ENCODE measurements at places on chromosomes 12 and 14. TPM values are rescaled to one million over a fixed set of nuclear protein-coding genes. Genes with fewer than 3 reads are reported as not detected.

GRCh38 chr14:96735526-96735925 lies 61.7 kb upstream of the VRK1 start:
- H3K36me3 ChIP-seq, result no peaks in the 10 kb centered on the region
- no peak for DNase-seq
- H3K27ac ChIP-seq, result no peak overlapping the region
- H3K4me1 ChIP-seq, result no peaks in the 10 kb centered on the region

- H3K27ac ChIP-seq, result no peak overlapping the region
- H3K36me3 ChIP-seq, result no peaks in the 10 kb centered on the region
- H3K4me1 ChIP-seq, result no peaks in the 10 kb centered on the region
- H3K4me3 ChIP-seq, result no peak overlapping the region
- DNase-seq, result no peak
Measured at GRCh38 chr12:14048941-14049545, 67.6 kb upstream of the GRIN2B start.

GRCh38 chr14:100634026-100634425 lies 46.8 kb upstream of the BEGAIN start:
- H3K27me3 ChIP-seq, result no peaks in the 10 kb centered on the region
- no peak overlapping the region for H3K27ac ChIP-seq
- no peaks in the 10 kb centered on the region for H3K4me1 ChIP-seq
- no peak overlapping the region for H3K4me3 ChIP-seq

- no peak for DNase-seq
- H3K4me1 ChIP-seq, result no peaks in the 10 kb centered on the region
- H3K27me3 ChIP-seq, result no peaks in the 10 kb centered on the region
- no peaks in the 10 kb centered on the region for H3K36me3 ChIP-seq
- no peak overlapping the region for H3K4me3 ChIP-seq
Measured at GRCh38 chr12:60112763-60113162, 516.9 kb downstream of the SLC16A7 start.

The PLEKHG7 gene
- total RNA-seq, result 0.19 TPM

DNA sequence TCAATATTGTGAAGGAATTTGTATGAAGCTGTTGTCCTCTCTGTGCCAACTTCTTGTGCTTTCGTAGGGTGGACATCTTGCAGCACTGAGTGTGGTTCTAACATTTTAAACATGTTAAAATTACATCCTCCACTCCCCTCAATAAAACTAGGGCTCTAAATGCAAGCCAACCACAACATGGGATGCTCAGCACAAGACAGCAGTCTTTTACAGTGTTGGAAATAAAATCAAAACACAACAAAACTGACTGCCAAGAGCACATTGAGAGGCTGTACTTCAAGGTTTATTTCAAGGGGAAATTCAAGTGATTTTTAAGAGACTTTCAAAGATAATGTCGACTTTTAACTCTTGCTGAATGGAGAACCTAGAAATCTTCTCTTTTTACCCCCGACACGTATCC lies 396.9 kb downstream of the TMTC2 start:
- no peak overlapping the region for H3K27ac ChIP-seq
- H3K27me3 ChIP-seq, result no peaks in the 10 kb centered on the region
- H3K4me1 ChIP-seq, result no peaks in the 10 kb centered on the region
- H3K4me3 ChIP-seq, result no peak overlapping the region
- DNase-seq, result no peak

The SYNDIG1L gene
- total RNA-seq, result not detected

GRCh38 chr12:2382370-2383155 lies 329.8 kb downstream of the CACNA1C start:
- H3K27ac ChIP-seq, result no peak overlapping the region
- H3K36me3 ChIP-seq, result no peaks in the 10 kb centered on the region
- no peak overlapping the region for H3K4me3 ChIP-seq
- no peak for DNase-seq
- no peaks in the 10 kb centered on the region for H3K4me1 ChIP-seq
- H3K27me3 ChIP-seq, result no peaks in the 10 kb centered on the region

DNA sequence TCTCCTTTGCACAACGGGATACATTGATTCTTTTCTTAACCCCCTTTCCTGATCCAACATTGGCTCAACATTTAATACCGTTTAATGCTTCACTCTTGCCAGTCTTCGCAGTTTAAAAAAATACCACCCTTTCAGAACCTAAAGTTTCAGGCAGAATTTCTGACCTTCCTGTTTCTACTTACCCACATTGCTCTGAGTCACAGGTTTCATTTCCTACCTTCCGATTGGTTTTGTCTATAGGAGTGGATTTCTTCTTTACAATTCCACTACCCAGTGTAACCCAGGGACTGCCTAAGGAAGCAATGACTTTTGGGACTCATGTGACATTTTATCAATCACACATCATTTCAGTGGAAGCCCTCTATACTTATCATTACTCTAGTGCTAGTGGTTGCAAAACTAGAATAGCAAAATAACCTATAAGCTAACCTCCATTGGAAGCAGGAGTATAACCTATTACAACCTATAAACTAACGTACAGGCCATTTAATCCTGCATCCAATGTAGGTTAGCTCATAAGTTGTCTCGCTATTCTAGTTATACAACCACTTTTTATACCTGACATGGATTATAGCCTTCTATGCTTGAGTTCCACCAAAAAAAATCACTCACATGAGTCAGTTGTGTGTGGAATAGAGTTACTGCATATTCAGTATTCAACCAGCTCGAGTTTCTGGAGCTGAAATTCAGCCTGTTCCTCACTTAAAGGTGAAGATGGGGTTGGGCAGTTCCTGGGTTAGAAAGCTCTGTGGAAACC lies 64.9 kb upstream of the KITLG start:
- H3K27me3 ChIP-seq, result no peaks in the 10 kb centered on the region
- no peaks in the 10 kb centered on the region for H3K36me3 ChIP-seq
- DNase-seq, result no peak
- H3K4me1 ChIP-seq, result no peaks in the 10 kb centered on the region
- H3K4me3 ChIP-seq, result no peak overlapping the region
- H3K27ac ChIP-seq, result no peak overlapping the region

DNA sequence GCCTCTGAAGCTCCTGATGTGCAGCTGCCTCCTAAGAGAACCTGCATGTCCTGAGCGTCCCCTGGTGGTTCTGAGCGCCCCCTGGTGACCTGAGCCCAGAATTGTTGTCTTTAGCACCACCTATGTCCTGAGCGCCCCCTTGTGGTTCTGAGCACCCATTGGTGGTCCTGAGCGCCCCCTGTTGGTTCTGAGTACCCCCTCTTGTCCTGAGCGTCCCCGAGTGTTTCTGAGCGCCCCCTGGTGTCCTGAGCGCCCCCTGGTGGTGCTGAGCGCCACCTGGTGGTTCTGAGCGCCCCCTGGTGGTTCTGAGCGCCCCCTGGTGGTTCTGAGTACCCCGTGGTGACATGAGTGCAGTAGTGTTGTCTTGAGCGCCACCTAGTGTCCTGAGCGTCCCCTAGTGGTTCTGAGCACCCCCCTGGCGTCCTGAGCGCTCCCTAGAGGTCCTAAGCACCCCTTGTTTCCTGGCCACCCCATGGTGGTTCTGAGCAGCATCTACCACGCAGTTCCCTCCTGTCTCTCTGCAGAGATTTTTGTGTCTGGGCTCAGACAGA lies 782.5 kb downstream of the TMEM121 start:
- H3K36me3 ChIP-seq, result no peaks in the 10 kb centered on the region
- H3K4me3 ChIP-seq, result no peak overlapping the region
- H3K27ac ChIP-seq, result no peak overlapping the region
- DNase-seq, result no peak

DNA sequence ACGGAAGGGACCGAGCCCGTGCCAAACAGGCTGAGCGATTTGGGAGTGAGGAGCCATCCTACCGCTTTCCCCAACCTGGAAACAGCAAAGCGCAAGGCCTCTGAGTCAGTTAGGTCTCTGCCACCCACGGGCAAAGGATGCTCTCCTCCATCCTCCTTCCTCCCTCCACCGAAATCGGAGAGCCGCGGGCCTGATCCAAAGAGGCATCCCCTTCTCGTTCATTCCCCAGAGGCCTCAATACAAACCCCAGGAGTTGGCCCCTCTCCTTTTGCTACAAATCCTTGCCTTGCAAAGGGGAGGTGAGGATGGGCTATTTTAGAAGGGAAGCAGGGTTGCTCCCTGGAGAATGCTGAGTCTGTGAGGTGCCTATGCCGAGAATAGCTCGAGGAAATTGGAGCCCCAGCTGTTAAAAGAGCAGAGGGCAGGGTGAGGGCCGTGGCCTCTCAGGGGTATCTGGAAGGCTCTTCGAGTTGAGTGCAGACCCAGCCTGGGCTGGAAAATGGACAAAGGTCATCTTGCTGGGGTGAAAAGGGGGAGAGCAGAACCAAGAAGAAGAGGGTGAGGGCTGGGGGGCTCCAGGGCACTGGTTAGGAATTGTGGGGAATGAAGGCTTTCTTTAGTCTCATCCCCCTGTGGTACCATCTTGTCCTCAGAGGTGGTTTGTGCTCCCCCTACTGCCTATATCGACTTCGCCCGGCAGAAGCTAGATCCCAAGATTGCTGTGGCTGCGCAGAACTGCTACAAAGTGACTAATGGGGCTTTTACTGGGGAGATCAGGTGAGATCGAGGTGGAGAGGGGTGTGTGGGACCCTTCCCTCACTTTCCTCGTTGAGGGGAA lies 1.1 kb downstream of the TPI1 start:
- H3K27me3 ChIP-seq, result no peaks in the 10 kb centered on the region
- no peaks in the 10 kb centered on the region for H3K4me1 ChIP-seq
- no peak for DNase-seq
- peak overlapping the region; percentile 93 for H3K4me3 ChIP-seq
- peak overlapping the region; percentile 93 for H3K27ac ChIP-seq

GRCh38 chr12:67705394-67706370 lies 57.1 kb downstream of the DYRK2 start:
- no peaks in the 10 kb centered on the region for H3K4me1 ChIP-seq
- no peaks in the 10 kb centered on the region for H3K36me3 ChIP-seq
- H3K4me3 ChIP-seq, result no peak overlapping the region
- no peaks in the 10 kb centered on the region for H3K27me3 ChIP-seq
- no peak overlapping the region for H3K27ac ChIP-seq

- H3K4me1 ChIP-seq, result no peaks in the 10 kb centered on the region
- DNase-seq, result no peak
- H3K36me3 ChIP-seq, result no peaks in the 10 kb centered on the region
- no peak overlapping the region for H3K4me3 ChIP-seq
- H3K27ac ChIP-seq, result no peak overlapping the region
Measured at GRCh38 chr14:31781578-31781977, 220.4 kb downstream of the NUBPL start.

The C14orf132 gene
- total RNA-seq, result 3.2 TPM

The ADAMTS20 gene
- total RNA-seq, result not detected

DNA sequence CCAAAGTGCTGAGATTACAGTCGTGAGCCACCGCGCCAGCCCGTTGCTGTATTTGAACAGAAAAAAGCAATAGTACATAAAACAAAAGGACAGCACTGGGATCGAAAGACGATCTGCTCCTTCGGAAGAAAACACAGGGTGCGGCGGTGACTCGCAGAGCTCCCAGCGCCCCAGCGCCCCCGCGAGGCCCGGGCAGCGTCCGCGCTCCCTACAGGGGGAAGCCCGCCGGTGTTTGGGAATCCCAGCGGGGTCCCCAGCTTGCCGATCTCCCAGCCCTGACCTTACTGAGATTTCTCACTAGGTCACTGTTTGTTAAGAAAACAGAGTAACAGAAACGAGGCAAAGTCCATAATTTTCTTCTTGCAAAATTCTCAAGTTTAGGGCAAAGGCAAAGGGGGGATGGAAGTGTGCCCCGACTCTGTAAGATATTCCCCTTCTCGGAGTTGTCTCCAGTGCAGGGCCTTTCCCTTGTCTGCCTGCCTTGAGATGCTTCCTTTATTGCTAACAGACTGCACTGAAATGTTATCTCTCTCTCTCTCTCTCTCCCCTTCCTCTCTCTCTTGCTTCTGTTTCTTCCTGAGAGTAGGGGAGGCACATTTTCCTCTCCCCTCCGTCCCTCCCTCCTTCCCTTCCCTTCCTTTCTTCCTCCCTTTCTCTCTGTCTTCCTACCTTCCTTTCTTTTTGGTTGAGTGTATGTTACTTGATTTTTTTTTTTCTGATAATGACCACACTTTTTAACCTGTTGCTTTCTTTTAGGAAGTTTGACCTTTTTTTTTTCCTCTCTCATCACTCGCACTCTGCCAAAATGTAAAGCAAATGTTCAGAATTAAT lies 91.9 kb downstream of the TMEM30B start:
- H3K4me3 ChIP-seq, result peak overlapping the region; percentile 33
- H3K4me1 ChIP-seq, result no peaks in the 10 kb centered on the region
- no peaks in the 10 kb centered on the region for H3K27me3 ChIP-seq
- DNase-seq, result peak; percentile 50
- no peaks in the 10 kb centered on the region for H3K36me3 ChIP-seq
- no peak overlapping the region for H3K27ac ChIP-seq

- H3K27ac ChIP-seq, result no peak overlapping the region
- H3K27me3 ChIP-seq, result no peaks in the 10 kb centered on the region
- H3K36me3 ChIP-seq, result no peaks in the 10 kb centered on the region
- DNase-seq, result no peak
- no peak overlapping the region for H3K4me3 ChIP-seq
- H3K4me1 ChIP-seq, result no peaks in the 10 kb centered on the region
Measured at GRCh38 chr12:29572464-29572863, 75.0 kb upstream of the OVCH1 start.

DNA sequence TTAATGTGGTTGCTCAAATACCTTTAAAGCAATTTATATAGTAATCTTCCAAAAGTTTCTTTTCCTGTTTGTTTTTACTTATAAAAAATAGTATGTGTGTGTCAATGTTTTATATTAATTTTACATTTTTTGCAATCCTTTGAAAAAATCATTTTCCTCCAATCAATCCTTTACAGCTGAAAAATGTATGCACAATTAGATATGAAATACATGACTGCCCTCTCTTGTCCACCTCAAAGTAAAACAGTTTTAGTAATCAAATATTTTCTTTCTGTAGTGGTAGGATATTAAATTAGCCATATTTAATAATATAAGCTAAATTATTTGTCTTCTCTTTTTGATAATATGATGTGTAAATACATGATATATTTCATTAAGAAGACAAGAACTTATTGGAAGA lies 269.9 kb downstream of the ADAMTS20 start:
- no peak for DNase-seq
- H3K4me3 ChIP-seq, result no peak overlapping the region
- no peaks in the 10 kb centered on the region for H3K36me3 ChIP-seq
- no peak overlapping the region for H3K27ac ChIP-seq
- H3K4me1 ChIP-seq, result no peaks in the 10 kb centered on the region
- H3K27me3 ChIP-seq, result no peaks in the 10 kb centered on the region

- no peak overlapping the region for H3K27ac ChIP-seq
- H3K4me1 ChIP-seq, result no peaks in the 10 kb centered on the region
- H3K4me3 ChIP-seq, result no peak overlapping the region
- no peak for DNase-seq
Measured at GRCh38 chr12:54047160-54047963, 6.3 kb upstream of the HOXC4 start.

- no peaks in the 10 kb centered on the region for H3K4me1 ChIP-seq
- no peak overlapping the region for H3K4me3 ChIP-seq
- H3K27ac ChIP-seq, result no peak overlapping the region
- no peaks in the 10 kb centered on the region for H3K36me3 ChIP-seq
Measured at GRCh38 chr14:101199028-101199770, 295.7 kb upstream of the RTL1 start.
